ENCODE measurements at places on chromosomes 5 and 9.
A peak's percentile ranks its signal among the peaks of the same experiment; 100 is the strongest.

GRCh38 chr9:132348676-132349075 is 6.1 kb downstream of the SETX start:
- no peak for DNase-seq

- peak; percentile 82 for DNase-seq
Measured at GRCh38 chr5:151825445-151825844, 53.7 kb downstream of the G3BP1 start.

GRCh38 chr5:157225469-157226422 is 40.2 kb upstream of the CYFIP2 start:
- no peak for DNase-seq

- DNase-seq, result no peak
Measured at GRCh38 chr5:94983861-94984535, 300.9 kb downstream of the MCTP1 start.

DNA sequence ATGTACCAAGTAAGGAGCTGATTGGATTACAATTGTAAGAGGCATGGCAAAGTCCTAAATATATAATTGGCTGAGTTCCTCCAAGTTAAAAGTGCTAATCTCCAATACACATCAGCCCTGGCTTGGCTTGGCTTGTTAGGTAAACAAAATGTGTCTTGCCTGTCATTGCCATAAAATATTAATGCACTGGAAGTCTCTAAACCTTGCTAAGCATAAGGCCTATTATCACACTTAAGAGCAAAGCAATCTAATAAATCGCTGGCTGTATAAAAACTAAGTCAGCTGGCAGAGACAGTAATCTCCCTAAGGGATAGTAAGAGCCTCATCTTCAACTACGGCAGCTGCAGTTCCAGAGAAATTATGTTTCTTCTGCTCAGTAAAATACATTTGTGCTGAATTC is 418.6 kb upstream of the GRAMD2B start:
- DNase-seq, result peak; percentile 64

DNA sequence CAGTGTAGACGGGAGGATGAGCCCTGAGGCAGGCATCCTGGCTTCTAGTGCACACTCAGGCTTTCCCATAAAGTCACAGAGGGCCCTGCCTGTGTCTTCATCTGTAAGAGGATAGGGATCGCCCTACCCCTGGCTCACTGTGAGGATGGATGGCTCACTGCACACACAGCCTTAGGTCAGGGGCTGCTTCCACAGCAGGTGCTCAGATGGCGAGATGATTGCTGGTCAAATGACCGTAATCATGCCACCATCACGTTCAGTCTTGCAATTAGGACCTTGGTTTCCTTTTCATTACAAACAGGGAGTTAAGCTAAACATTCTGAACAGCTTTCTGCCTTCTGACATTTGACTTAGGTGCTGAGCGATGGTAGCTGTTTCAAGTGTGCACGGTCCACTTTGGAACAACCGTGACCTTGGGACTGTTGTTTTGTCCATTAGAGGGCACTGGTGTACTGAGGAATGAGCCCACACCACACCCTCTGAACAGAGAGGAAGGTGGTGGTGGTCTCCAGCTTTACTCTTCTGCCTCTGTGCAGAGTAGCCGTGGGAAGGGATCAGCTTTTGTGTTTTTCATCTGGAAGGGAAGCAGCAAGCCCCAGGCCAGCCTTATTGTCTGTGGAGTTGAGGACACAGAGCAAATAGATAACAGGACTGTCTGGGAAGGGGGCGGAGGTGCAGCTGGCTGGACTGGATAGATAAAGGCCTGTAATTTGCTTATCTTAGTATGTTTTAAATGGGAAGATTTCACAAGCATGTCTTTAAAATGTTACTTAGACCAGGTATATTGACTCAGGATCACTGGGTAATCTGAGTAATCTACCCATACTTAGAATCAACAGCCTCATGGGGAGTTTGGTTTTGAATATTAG is 183.1 kb downstream of the TRIO start:
- no peak for DNase-seq

DNA sequence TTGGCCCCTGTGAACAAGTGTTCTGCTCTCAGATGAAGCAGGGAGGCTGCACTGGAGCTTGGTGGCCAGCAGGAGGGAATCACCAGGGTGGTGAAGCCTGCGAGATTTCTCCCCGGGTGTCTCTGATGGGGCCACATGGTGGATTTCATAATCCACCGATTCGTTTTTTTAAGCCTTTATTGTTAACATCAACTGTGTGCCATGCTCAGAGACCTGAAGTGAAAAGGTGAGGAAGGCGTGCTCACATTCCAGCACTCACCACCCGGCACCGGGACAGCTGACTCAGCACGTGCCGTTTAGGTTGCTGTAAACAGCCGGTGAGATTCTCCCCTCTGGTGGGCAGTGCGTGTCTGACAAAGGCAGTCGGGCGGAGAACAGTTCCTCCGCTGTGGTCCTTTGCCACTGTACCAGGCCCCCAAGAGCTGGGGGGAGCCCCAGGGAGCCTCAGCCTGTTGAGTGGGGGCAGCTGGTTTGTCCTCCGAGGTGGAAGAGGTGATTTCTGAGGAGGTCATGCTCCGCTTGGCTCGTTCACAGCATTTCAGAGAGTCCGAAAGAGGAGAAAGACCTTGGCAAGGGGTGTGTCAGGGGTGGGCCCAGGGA is 12.7 kb upstream of the AHRR start:
- DNase-seq, result no peak

DNA sequence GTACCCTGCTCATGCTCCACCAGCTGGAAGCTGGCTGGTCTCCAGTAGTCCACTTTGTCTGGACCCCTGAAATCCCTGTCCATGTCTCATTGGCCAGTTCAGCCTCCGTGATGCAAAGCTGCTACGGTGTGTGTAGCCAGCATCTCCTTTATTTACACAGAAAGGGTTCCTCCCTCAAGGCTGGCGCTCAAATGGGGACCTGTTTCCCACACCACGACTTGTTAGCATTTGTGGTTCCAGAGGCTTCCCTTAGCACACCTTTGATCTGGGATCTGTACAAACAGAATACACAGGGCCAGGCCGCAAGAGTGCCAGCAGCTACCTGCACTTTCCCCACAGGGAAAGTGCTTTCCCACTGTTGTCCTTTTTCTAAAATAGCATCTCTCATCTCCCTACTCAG is 5.7 kb upstream of the SMU1 start:
- DNase-seq, result no peak

DNA sequence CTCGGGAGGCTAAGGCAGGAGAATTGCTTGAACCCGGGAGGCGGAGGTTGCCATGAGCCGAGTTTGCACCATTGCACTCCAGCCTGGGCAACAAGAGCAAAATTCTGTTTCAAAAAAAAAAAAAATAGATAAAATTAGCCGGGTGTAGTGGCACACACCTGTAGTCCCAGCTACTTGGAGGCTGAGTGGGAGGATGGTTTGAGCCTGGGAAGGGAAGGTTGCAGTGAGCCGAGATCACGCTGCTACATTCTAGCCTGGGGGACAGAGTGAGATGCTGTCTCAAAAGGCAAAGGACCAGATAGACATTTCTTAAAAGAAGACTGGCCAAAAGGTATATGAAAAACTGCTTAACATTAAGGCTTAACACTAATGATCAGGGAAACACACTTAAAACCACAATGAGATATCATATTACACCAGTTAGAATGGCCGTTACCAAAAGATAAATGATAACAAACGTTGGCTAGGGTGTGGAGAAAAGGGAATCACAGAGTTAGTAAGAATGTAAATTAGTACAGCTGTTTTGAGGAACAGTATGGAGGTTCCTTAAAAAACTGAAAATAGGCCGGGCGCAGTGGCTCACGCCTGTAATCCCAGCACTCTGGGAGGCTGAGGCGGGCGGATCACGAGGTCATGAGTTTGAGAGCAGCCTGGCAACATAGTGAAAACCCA is 10.1 kb upstream of the MARVELD2 start:
- DNase-seq, result no peak

Data from muscle of arm (tissue), 14 donors.